ENCODE measurements at places on chromosomes 12 and 14. TPM values are rescaled to one million over a fixed set of nuclear protein-coding genes. Genes with fewer than 3 reads are reported as not detected.
A peak's percentile ranks its signal among the peaks of the same experiment; 100 is the strongest.

DNA sequence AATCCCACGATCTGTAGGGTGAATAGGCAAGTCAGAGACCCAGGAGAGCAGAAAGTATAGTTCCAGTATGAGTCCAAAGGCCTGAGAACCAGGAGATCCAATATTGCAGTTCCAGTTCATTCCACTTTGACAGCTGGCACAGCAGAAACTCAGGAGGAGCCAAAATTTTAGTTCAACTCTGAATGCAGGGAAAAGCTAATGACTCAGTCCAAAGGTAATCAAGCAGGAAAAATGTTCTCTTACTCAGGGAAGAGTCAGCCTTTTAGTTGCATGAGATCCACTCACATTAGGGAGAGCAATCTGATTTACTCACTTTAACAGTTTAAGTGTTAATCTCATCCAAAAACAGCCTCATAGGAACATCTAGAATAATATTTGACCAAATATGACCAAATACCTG, 130.2 kb upstream of the LRFN5 start:
- no peak overlapping the region for H3K27ac ChIP-seq
- H3K36me3 ChIP-seq = no peaks in the 10 kb centered on the region
- DNase-seq = no peak
- H3K4me1 ChIP-seq = no peaks in the 10 kb centered on the region
- H3K4me3 ChIP-seq = no peak overlapping the region
- H3K27me3 ChIP-seq = no peaks in the 10 kb centered on the region

DNA sequence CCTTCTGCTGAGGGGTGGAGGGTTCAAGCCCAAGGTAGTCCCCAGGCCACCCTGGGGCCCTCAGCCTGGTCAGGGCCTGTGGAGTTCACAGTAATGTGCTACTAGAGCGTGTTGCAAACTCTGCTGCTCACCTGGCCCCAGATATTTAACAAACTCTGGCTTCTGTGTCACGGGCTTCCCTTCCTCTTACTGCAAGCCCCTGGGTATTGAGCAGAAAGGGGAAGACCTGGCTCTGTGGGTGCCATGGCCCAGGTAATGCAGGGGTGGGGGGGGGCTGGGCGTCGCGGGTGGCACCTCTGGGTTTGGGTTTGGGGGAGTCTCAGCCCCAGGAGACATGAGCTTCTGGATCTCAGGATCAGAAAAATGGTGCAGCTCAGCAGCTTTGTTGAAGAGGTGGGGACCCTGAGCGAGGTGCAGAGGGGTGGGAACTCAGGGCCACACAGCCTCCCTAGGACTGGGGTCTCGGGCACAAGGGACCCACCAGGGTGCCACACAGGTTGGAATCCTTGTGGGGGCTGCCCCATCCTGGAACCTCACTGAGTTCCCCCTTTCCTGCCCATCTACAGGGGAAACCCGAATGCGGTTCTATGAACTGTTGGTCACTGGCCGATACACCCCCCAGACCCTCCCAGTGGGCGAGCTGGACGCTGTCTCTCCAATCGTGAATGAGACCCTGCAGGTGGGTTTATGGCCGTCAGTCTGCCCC, 4.0 kb downstream of the SETD1B start:
- H3K27ac ChIP-seq = no peak overlapping the region
- peaks cover 28% of the 10 kb centered on the region for H3K4me1 ChIP-seq
- no peak for DNase-seq
- H3K36me3 ChIP-seq = peaks cover 26% of the 10 kb centered on the region
- H3K27me3 ChIP-seq = no peaks in the 10 kb centered on the region

- no peak for DNase-seq
- no peak overlapping the region for H3K27ac ChIP-seq
- H3K36me3 ChIP-seq = no peaks in the 10 kb centered on the region
- H3K4me3 ChIP-seq = no peak overlapping the region
- H3K27me3 ChIP-seq = peaks cover 3% of the 10 kb centered on the region
- no peaks in the 10 kb centered on the region for H3K4me1 ChIP-seq
Observed at GRCh38 chr14:96126783-96127271, 77.8 kb upstream of the BDKRB2 start.

GRCh38 chr14:94868772-94869072, 98.8 kb upstream of the GSC start:
- peaks cover 8% of the 10 kb centered on the region for H3K4me1 ChIP-seq
- no peak for DNase-seq
- H3K27ac ChIP-seq = no peak overlapping the region
- H3K27me3 ChIP-seq = no peaks in the 10 kb centered on the region
- no peak overlapping the region for H3K4me3 ChIP-seq

GRCh38 chr12:108099073-108099472, 30.0 kb upstream of the WSCD2 start:
- peak; percentile 7 for DNase-seq
- H3K27me3 ChIP-seq = peaks cover 20% of the 10 kb centered on the region
- no peak overlapping the region for H3K4me3 ChIP-seq
- no peaks in the 10 kb centered on the region for H3K4me1 ChIP-seq
- no peak overlapping the region for H3K27ac ChIP-seq

- no peaks in the 10 kb centered on the region for H3K4me1 ChIP-seq
- H3K4me3 ChIP-seq = no peak overlapping the region
- DNase-seq = no peak
- H3K27ac ChIP-seq = no peak overlapping the region
- H3K36me3 ChIP-seq = no peaks in the 10 kb centered on the region
Observed at GRCh38 chr12:78164154-78164553, 333.5 kb downstream of the NAV3 start.

DNA sequence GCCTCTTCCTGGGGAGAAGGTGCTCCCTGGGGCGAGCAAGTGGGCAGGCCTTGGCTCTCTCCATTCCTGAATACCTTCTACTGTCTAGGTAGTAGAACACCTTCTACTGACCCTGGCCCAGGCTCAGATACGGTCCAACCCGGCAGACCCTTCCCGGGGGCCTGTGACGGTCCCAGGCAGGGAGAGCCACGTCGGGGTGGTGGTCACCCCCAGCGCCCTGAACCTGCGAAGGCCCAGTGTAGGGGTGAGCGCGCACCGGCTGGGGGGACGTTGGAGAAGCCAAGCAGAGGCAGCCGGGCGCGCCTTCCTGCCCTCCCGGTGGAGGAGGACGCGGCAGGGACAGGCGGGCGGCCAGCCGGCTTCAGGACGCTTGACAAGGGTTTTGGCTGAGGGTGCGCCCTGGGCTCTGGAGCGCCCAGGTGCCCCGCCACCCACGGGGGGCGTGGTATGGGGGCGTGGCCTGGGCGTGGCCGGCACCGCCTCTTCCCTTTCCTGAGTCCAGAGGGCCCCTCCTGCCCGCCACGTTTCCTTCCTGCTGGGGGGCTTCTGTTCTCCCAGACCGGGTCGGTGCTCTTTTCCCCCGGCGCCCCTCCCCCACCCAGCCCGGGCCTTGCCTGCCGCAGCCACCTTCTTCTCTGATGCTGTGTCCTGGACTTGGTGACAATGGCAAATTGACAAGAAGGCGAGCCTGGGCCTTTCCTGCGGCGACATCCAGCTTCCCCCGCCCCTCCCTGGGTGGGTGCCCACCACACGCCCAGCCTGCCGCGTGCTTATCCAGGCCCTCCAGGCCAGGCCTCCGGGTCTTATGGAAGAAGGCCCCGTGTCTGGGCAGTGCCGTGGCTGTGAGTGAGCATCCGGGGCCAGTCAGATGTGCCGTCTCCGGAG, 24.5 kb upstream of the PPP1R13B start:
- no peak for DNase-seq
- no peaks in the 10 kb centered on the region for H3K27me3 ChIP-seq
- H3K4me3 ChIP-seq = no peak overlapping the region
- no peaks in the 10 kb centered on the region for H3K36me3 ChIP-seq
- no peak overlapping the region for H3K27ac ChIP-seq

DNA sequence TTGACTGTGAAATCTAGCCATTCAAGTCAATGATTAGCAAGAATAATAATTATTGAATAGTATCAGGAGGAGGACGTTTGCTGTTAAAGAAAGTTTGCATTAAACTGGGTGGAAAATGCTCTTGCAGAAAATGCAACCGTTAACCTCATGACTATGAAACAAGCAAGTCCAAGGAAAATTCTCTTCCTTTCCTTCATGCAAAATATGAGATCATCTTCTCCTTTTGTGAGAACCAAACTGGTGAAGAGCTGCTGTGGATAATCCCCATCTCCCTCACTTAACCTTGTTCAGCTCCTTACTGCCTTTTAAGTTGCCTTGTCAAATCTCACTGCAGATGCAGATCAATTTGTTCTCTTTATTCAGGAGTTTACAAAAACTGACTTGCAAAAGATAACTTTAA, 142.5 kb downstream of the BCAT1 start:
- H3K27me3 ChIP-seq = no peaks in the 10 kb centered on the region
- peaks cover 13% of the 10 kb centered on the region for H3K4me1 ChIP-seq
- no peaks in the 10 kb centered on the region for H3K36me3 ChIP-seq
- no peak overlapping the region for H3K4me3 ChIP-seq

DNA sequence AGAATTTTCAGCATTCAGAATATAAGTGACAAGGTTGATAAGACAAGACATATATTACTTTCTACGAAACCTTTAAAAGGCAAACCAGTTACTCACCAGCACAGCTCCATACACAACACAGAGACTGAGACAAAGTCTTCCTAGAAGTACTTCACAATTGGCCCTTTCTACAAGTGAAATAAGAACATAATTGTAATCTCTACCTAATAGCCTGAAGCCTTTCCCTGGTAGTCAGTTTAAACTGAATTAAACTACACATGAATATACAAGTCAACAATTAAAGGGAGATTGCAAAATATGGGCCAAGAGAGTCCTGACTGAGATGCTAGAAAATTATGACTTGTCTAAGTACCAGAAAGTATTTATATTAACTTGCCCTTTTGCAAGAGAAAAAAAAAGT, 95.9 kb downstream of the PUS7L start:
- no peak for DNase-seq
- H3K36me3 ChIP-seq = no peaks in the 10 kb centered on the region
- H3K4me1 ChIP-seq = no peaks in the 10 kb centered on the region
- no peak overlapping the region for H3K27ac ChIP-seq
- H3K4me3 ChIP-seq = no peak overlapping the region

GRCh38 chr12:132813443-132813842, 15.2 kb downstream of the GOLGA3 start:
- no peak overlapping the region for H3K4me3 ChIP-seq
- H3K27ac ChIP-seq = no peak overlapping the region

DNA sequence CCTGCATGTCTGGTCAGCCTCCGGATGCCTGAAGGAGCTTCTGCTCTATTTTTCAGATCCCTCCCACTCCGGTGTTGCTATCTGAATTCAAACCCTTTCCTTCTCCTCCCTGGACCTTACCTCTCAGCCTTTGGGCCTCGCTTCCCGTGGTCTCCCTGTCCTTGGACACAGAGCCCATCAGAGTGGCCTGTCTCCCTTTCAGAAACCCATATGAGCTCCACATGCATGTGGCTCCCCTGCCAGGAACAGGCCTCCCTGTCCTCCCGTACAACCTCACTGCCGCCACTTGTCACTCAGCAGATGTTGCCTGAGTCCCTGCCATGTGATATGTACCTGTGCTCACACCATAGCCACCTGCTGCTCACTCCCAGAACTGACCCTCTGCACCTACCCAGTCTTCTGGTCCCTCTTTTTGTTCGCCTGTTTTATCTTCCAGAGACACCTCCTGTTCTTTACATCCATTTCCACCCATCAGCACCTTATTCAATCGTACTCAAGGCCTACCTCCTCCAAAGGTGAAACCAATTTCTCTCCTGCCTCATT, 182.5 kb downstream of the ZFP36L1 start:
- no peaks in the 10 kb centered on the region for H3K27me3 ChIP-seq
- no peaks in the 10 kb centered on the region for H3K36me3 ChIP-seq
- peaks cover 3% of the 10 kb centered on the region for H3K4me1 ChIP-seq
- no peak for DNase-seq
- H3K27ac ChIP-seq = no peak overlapping the region

GRCh38 chr14:77131871-77132486, 9.6 kb downstream of the ZDHHC22 start:
- H3K36me3 ChIP-seq = no peaks in the 10 kb centered on the region
- H3K27me3 ChIP-seq = peaks cover 32% of the 10 kb centered on the region
- H3K4me3 ChIP-seq = no peak overlapping the region
- no peak overlapping the region for H3K27ac ChIP-seq

DNA sequence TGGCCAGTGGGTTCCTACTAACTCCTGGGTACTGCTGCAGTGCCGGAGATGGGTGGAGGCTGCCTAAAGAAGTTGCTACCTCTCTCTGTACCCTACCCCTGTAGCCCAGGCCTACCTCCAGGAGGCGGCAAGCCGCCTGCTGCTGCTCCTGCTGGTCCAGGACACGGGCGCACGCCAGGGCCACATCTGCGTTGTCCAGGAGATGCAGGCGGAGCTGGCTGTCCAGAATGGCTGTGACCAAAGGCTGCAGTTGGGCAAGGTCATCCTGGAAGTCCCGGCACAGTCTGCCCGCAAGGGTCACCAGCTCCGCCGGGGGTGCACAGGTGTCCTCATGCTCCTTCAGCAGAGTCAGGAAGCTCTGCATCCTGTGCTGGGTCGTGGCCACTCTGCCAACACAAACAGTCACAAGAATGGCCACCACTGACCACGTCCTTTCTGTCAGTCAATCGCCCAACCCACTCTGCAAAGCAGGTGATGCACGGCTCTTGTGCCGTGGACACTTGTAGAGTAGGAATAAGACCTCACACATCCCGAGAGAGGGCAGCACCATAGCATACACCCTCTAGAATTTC, 1.6 kb downstream of the ANHX start:
- no peak overlapping the region for H3K27ac ChIP-seq
- no peaks in the 10 kb centered on the region for H3K36me3 ChIP-seq
- no peak overlapping the region for H3K4me3 ChIP-seq
- H3K4me1 ChIP-seq = no peaks in the 10 kb centered on the region
- DNase-seq = no peak
- H3K27me3 ChIP-seq = no peaks in the 10 kb centered on the region

DNA sequence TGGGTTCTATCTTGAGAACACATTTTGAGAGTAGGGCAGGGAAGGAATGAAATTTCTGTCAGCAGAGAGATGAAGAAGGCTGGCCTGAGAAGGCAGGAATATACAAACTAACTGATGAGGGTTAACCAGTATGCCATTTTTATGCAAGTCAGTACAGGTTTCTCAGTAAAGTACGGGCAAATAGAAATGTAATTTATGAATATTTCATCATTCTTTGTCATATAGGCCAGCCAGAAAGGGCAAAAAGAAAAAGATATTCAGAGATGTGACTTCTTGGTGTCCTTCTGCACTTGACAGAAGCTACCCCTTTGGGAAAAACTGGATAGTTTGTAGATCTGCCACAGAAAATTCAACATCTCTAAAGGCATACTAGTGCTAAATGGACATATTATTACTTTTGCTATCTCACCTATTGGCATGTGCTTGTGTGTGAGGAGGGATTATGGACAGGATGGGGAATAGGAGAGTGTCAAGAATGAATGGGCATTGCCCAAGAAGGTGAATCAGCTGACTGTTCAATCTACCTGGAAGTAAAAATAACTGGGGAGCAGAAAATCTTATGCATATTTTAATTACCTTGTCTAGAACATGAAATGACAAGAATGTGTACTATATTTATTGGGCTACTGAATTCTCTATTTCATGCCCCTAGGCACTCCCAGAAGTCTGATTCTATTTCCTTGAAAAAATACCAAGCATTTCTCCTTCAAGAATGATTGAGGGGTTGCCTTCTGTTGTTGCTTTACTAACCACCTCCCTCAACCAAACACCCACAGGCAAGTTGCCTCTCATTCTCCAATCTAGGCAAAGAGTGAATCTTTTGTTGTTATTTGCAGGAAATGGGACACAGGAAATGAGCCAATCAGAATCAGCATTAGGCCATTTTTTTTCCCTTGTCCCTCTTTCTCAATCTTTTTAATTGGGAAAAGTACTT, 175.1 kb upstream of the SLC38A2 start:
- H3K27me3 ChIP-seq = no peaks in the 10 kb centered on the region
- H3K27ac ChIP-seq = peak overlapping the region; percentile 87

Gene TTC6
- total RNA-seq = 0.35 TPM

Gene KLHL33
- total RNA-seq = 0.04 TPM

Gene EML1
- total RNA-seq = 39.5 TPM

Gene NYNRIN
- 8.6 TPM for total RNA-seq

Gene HHIPL1
- total RNA-seq = 0.15 TPM
